Spleen (tissue), 13 donors: ENCODE measurements at places on chromosomes 2 and 18. TPM values are rescaled to one million over a fixed set of nuclear protein-coding genes. Genes with fewer than 3 reads are reported as not detected.
A peak's percentile ranks its signal among the peaks of the same experiment; 100 is the strongest.

- H3K27me3 ChIP-seq, result no peaks in the 10 kb centered on the region
- H3K4me3 ChIP-seq, result no peak overlapping the region
- no peak for DNase-seq
- no peaks in the 10 kb centered on the region for H3K36me3 ChIP-seq
- no peak overlapping the region for H3K27ac ChIP-seq
- no peaks in the 10 kb centered on the region for H3K4me1 ChIP-seq
Measured at GRCh38 chr18:3481696-3482210, 31.8 kb downstream of the TGIF1 start.

The SCN1A gene
- total RNA-seq, result not detected

DNA sequence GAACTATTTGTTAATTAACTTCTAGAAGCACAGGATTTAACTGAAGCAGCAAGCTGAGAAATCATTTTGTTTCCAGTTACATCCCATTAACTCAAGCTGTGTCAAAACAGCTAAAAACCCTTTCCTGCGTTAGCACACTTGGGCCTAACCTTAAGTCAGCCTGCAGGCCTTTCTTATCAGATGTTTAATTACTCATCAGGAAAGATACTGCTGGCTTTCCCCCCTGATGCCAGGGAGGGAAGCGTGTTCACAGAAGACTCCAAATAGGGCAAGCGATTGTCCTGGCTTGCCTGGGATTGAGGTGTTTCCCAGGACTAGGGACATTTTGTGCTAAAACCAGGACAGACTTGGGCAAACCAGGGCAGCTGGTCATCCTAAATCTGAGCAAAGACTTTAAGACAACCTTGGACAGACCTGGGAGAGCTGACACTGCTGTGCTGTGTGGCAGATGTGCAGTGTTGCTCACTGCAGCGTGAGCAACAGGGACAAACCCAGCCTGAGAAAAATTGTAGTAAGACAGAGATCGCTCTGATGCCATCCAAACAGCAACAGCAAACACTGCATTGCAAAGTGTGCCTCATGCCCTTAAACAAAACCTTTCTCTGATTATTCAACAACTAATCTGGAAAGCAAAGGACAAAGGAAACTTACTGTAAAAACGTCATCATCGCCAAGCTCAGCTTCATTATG, 100.9 kb downstream of the SPRED2 start:
- no peak overlapping the region for H3K27ac ChIP-seq
- no peaks in the 10 kb centered on the region for H3K27me3 ChIP-seq
- H3K36me3 ChIP-seq, result peaks cover 13% of the 10 kb centered on the region

GRCh38 chr2:151616760-151617339, 117.4 kb downstream of the NEB start:
- no peak for DNase-seq
- no peaks in the 10 kb centered on the region for H3K27me3 ChIP-seq

The IL36RN gene
- total RNA-seq, result not detected

The GPAT2 gene
- 12.5 TPM for total RNA-seq

DNA sequence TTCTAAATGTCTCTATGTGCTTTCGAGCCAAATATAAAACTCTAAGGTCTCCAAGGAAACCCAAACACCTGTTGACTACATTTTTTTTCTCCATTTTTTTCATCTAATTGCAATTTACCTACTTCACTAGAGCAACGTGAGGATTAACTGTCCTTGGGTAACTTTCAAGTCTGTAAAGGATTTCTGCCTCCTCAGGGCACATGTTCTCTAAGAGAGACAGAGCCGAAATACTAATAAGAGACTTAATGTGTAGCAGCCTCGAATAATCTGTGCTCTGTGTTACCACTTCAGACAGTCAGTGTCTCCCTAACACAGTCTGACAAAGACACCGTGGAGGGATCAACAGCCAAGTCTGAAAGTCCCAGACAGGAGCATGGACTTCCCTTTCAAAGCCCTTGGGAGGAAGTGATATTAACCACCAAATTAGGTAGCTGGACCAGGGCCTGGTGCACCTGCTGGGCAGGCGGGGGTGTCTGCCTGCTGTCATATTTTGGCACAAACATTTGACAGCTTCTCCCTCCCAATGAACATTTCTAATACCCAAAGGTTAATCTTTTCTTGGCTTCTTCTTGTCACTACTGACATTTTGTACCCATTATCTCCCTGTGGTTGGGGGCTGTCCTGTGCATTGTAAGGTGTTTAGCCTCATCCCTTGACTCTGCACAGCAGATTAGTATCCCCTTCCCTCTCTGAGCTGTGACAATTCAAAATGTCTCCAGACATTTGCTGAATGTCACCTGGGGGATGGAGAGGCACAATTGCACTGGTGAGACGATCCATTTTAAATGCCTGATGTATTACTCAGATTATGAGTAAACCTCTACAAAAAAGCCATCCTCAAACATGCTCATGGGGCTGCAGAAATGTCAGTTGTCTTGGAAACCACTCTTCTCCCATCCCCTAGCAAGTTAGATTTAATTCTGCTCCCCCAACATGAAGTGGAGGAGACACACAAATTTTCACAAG, 45.7 kb upstream of the LYPD1 start:
- no peak for DNase-seq
- H3K4me3 ChIP-seq, result no peak overlapping the region
- no peak overlapping the region for H3K27ac ChIP-seq
- no peaks in the 10 kb centered on the region for H3K4me1 ChIP-seq
- no peaks in the 10 kb centered on the region for H3K27me3 ChIP-seq

GRCh38 chr2:119657466-119658145, 21.4 kb upstream of the TMEM177 start:
- H3K36me3 ChIP-seq, result no peaks in the 10 kb centered on the region
- no peaks in the 10 kb centered on the region for H3K4me1 ChIP-seq
- H3K4me3 ChIP-seq, result no peak overlapping the region
- no peak for DNase-seq
- no peaks in the 10 kb centered on the region for H3K27me3 ChIP-seq
- H3K27ac ChIP-seq, result peak overlapping the region; percentile 64
